ENCODE measurements at places on chromosomes 3 and 15.

DNA sequence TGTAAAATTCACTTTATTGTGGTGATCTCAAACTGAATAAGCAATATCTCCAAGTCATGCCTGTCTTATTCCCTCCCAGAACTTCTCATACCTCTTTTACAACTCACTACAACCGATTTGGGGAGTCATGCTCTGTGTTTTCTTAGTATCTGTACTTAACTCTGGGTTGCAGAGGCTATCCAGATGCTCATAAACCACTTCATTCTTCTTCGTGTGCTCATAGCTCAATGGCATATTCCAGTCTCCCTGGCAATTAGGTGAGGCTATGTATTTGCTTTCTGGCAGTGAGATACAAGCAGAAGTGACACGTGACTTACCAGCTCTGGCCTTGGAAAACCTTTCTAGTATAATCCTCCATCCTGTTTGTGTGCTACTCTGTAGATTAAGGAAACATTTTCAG lies 360.9 kb downstream of the ZNF385D start:
- DNase-seq = no peak

- DNase-seq = no peak
These were observed 31.4 kb downstream of the FSD2 start for GRCh38 chr15:82774496-82774895.

DNA sequence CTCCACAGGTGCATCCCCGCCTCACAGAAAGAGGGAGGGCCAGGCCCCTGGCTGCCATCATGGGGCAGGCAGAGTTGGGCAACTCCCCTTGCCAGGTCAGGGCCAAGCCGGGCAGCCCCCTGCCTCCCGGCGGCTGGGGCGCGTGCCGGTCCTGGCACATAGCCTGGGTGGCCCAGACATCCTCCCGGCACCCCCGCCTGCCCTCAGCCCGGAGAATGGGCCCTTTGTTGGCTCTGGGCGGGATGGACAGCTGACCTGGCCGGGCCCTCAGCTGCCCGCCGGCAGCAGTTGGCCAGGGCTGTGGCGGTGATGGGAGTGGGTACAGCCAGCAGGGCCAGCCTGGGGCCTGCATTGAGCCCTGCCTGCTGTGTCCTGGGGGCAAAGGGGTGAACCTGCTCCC lies 16.5 kb downstream of the PLXNA1 start:
- DNase-seq = no peak

DNA sequence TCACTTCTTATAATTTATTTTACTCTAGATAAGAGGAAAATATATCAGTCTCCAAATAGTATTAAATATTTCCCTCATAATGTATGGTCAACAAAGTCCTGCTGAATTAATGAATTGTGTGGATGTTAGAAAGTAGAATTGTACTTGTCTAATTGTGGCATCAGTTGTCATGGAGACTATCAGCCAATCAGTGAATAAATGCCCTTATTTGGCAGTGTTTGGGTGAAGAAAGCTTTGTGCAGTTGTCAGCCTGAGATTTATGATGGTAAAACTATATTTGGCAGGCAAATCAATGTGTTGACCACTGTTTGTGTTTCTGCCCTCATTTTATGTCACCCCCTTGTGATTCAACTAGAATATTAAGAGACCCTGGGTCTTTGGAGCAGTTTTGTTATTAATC lies 293.6 kb upstream of the MDFIC2 start:
- no peak for DNase-seq

DNA sequence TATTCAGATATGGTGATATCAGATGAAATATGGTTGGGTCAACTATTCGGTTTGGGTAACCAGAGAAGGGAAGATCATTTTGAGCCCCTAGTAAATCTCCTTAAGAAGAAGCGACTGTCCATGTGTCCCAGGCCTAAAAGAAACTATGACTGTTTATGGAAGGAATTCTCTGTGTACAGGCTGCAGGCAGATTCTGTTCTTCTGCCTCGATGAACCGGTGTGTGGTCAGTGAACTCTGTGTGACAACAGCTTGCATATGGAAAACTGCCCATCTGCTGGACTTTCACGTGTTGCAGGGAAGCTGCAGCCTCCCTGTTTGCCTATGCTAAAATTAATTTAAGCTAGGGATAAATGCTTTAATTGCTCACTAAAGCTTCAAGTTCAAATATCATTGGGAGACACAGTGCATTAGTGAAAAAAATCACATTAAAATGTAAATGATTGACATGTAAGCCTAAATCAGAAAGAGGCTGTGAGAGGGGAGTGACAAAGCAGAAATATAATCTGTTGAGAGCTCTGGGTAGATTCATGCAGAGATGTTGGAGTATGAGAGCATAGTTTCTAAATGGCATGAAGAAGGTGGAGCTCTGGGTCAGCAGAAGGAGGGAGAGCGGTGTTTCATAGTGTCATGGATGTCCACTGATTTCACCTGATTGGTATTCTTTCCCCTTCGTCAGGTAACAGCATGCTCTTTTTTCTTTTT lies 65.4 kb upstream of the PFN2 start:
- no peak for DNase-seq

DNA sequence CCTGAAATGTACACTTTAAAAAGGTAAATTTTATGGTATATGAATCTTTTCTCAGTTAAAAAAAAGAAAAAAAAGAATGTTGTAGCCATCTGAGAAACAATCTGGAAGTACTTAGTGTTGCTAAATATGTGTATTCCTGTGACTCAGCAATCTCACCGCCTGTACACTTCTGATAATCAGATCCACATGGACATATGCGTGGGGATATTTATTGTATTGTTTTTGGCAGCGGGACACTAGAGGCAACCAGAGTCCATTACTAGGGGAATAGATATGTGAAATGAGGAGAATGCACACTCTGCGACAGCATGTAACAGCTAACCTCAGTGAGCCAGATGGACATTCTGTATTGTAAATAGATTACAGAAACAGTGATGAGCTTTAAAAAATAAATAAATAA lies 65.4 kb downstream of the AQP9 start:
- DNase-seq = no peak

- no peak for DNase-seq
These were observed 76.2 kb downstream of the CRYGS start for GRCh38 chr3:186467969-186468368.

GRCh38 chr3:134111616-134112015 lies 81.9 kb upstream of the SLCO2A1 start:
- DNase-seq = no peak

GRCh38 chr3:165359005-165359404 lies 162.8 kb upstream of the SLITRK3 start:
- DNase-seq = no peak

DNA sequence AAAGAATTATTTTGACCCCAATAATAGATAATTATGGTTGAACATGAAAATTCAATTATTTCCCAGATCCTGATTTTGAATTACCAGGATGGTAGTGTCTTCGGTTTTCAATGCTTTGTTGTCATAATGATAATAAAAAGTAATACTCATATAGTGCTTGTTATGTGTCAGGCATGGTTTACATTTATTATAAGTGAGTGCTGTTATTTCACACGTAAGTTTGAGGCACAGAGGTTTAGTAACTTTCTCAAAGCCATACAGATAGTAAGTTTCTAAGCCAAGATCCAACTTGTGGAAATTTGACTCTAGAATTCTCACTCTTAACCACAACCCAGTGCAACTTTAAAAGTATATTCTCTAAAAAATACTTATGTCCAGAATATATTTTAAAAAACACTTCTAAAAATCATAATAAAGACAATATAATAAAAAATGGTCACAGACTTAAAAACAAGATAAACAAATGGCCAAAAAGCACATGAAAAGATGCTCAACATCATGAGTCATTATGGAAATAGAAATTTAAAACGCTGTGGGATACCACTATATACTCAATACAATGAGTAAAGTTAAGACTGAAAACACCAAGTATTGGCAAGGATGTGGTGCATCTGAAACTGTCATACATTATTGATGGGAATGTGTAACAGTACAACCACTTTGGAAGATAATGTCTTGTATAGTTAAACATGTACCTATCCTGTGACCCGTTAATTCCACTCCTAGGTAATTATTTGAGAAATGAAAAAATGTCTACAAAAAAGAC lies 45.2 kb downstream of the SPRED1 start:
- no peak for DNase-seq

- DNase-seq = no peak
These were observed 91.3 kb upstream of the ATP10A start for GRCh38 chr15:25954398-25954797.

GRCh38 chr15:76844096-76844495 lies 61.0 kb downstream of the SCAPER start:
- DNase-seq = no peak

DNA sequence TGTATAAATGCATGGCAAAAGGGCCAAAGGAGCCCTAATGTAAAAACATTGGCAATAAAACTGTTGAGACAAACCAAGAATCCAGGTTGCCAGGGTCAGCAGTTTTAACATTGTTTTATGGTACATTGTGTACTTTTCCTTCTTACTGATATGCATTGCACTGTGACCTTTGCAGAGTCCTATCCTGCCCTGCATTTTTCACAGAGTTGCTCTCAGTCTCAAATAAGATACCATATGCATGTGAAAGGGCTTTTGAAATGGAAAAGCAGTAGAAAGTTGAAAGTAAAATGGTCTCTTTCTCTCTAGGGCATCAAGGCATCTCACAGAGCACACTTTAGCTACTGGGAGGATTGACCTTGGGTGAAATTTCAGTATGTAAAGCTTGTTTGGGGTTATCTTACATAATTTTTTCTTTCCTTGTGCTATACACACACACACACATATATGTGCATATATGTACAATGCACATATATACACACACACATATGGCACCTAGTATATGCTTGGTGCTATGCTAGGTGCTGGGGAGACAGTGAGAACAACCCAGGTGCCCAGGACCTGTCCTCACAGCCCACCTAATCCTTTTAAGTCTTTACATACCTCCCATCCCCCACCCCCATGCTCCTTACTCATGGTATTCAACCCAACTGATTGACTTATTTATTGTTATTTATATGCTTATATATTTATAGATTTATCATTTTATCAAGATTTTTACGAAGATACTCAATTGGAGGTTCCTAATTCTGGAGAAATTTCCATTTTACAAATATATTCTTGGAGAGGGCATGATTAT lies 1.2 kb upstream of the PPP2R3A start:
- no peak for DNase-seq

DNA sequence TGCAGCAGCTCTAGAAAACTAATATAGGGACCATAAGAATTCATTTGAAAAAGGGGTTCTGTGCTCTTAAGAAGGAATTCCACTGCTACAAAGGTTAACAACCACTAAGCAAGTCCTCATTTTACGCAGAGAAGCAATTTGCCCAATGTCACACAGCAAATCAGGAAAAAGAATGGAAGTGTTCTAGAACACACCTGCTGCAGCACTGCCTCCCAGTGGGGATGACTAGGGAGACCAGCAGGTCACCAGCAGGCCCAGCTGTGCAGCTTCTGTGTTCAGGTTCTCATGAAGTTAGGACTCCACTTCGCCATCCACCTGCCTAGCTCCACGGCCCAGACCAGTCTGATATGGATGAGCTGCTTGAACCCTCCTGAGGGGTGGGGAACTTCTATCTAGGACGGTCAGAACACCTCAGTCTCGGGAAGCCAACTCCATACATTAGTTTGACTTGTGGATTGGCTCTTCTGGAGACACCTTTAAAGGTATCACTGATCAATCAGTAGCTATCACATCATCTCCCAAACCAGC lies 18.6 kb downstream of the POMGNT2 start:
- DNase-seq = no peak

GRCh38 chr3:160921020-160921635 lies 165.1 kb downstream of the PPM1L start:
- DNase-seq = no peak

GRCh38 chr3:37862903-37863815 lies 1.5 kb downstream of the CTDSPL start:
- DNase-seq = peak; percentile 19

DNA sequence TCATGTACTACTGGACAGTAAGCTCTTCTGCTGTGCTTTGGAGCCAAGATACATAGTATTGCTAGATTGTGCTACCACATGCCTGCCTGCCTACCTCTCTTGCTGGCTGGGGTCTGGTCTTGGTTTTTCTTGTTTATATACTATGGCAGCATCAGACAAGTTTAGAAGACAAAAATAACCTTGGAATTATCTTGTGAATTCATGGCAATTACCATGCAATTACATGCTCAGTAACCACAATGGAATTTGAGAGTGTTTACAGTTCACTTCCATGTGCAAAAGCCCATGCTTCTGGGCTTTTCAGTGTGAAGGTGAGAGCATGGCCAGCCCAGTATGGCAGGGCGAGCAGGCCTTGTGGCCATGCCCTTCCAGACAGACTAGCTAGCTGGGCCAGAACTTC lies 48.0 kb upstream of the C15orf61 start:
- no peak for DNase-seq

DNA sequence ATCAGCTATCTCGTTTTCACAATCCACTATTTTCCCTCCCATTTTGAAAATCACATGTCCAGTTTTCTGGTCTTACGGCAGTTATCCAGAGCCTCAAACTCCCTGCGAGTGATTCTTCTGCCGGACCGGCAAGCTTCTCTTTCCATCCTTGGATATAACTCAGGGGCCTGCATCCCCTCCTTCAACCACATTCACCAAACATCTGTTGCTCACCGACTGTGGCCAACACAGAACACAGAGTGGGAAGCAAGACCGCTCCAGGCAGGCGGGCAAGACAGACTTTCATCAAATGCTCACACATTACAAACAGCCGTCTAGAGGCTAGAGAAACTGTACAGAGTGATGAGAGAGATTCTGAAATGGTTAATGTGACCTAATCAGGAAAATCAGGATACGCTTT lies 7.6 kb upstream of the SLC12A8 start:
- DNase-seq = no peak

- peak; percentile 1 for DNase-seq
These were observed 10.0 kb downstream of the POC1A start for GRCh38 chr3:52144034-52144795.

- no peak for DNase-seq
These were observed 475 bp downstream of the ERC2 start for GRCh38 chr3:56467801-56468183.

- DNase-seq = no peak
These were observed 57.0 kb upstream of the NR2E3 start for GRCh38 chr15:71753346-71753745.

DNA sequence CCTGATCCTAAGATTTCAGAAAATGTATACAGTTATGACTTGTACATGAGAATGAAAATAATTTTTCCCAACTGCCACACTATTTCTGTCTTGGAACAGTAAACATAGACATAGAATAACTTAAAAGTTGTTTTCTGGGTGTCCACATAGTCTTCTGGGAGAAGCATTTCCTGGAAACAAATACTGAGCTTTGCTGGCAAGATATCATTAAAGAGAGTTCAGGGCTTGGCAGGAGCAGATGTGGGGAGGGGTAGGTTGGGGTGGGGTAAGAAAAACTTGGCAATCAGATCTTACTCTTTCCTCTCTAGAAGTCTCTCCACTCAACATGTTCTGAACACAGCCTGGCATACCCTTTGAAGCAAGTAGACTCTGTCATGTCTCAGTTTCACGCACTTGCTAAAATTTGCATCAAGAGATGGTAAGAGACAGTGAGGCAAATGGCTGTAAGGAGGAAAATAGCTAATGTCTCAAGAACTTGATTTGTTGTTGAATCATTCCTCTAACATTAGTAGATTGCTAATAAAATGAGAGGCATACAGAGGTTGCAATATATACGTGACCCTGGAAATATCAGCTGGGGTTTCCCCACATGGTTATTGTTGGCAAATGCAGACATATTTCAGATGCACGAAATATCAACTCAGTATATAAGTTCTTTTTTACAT lies 27.3 kb upstream of the ABI3BP start:
- DNase-seq = no peak

Measured in GF-D8 (cell line).